ENCODE measurements at places on chromosomes 3 and 15.

DNA sequence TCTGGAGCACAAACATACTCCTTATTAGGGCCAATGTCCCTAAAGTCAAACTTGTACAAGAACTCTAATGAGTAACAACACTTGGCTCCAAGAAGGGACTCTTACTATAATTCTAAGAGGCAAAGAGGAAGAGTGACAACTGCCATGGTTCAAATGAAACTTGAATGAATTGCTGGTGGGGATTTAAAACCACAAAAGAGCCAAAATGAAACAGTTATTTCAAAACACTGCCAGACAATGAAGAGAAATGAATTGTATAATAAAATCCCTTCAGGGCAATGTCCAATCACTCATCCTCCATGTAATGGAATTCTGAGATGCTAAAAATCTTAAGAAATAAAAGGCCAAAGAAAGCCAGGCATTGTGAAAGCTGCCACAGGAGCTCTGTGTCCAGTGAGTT, 14.2 kb downstream of the THRB start:
- no peak for DNase-seq

GRCh38 chr3:1131166-1131565, 38.3 kb downstream of the CNTN6 start:
- no peak for DNase-seq

GRCh38 chr15:99143655-99144610, 39.1 kb downstream of the SYNM start:
- DNase-seq, result no peak

DNA sequence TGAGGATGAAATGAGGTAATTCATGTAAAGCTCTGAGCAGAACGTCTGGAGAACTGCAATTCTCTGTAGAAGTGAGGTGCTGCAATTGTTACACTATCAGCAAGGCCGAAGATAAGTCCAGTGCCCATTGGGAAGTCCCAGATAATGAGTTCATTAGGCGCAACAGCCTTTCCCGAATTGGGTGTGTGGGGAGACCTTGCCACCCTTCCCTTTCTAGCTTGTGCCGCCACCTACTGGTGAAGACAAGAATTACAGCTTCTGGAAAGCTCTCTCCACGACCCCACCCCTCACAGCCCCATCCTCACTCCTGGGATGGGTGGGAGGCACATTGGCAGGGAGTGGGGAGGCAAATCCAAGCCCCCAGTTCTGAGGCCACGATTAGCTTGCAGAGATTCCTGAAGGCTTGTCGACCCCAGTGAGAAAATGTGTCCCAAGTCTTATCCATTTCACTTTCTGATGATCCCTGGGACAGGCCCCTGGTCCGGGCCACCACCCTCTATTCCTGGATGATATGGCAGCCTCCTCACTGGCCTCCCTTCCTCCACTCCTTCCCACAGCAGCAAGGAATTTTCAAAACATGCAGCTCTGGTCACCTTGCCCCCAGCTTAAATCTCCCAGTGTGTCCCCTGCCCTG, 36.4 kb downstream of the FAM3D start:
- peak; percentile 71 for DNase-seq

DNA sequence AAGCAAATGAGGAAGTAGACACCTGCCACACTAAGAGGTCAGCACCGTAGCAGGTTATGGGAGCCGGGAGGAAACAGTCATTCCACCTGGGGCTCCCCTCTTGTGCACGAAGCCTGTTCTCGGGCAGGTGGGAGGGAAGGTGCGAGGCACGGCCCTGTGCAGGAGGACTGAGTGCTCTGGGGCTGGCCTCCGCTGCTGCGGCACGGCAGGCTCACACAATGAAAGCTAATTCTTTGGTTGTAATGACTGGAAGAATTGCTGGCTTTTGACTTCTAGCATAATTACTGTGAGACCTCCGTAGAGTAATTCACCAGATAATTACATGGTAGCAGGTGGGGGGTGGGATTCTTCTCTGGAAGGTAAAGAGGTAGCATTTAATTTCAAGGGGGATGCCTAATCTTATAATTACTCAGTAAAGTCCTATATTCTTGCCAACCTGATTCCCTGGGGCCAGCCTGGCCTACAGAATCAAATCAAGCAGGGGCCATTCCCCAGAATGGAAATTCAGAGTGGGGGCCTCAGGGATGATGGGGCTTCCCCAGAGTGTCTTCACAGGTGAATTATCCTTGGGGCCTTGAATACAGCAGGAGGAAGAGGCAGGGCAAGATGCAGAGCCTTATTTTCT, 129.1 kb downstream of the TPRA1 start:
- no peak for DNase-seq

DNA sequence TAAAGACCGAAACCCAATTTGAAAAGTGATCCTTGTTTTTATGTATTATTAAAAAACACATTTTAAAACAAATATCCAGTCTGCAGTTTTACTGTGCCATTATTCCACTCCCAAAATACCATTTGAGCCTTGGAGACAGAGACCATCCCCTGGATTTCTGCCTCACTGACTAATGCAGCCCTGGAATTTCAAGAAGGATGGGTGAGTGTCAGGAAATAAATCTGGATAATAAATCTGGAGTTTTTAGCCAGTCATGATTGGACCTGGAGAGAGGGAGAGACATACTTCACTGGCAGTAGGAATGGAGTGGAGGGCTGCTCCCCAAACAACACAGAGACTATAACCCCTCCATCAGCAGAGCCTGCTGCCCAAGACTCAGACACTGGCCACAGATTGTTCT, 123.3 kb downstream of the MYLK start:
- no peak for DNase-seq

DNA sequence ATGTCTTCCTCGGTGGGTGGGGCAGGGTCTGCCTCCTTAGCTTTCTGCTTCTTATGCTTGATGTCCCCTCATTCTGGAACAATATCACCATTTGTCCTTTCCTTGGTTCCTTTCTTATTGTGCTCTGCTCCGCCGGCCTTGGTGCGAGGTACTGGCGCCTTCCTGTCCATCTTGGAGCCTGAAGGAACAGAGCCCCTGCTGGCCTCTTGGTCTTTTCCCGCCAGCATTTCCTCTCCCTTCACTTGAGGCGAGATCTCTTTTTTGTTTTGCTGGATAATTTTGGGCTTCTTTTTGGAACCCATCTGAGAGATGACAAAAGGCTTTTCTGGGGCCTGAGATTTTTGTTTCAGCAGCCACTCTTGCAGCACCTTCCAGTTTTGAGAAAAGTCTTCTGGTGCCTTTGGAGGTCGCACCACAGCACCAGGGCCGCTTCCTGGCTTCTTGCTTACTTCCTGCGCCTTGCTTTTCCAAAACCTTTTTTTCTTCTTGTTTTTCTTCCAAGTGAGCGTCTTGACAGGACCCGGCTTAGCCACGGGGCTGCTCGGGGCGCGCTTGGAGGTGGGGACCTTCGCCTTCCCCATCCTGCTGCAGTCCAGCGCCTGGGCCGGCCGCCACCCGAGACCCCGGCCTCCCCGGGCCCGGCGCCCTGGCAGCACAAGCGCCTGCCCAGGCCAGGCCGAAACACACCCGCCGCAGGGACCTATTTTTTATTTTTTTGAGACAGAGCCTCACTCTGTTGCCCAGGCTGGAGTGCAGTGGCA, 127.1 kb downstream of the KLF13 start:
- no peak for DNase-seq

DNA sequence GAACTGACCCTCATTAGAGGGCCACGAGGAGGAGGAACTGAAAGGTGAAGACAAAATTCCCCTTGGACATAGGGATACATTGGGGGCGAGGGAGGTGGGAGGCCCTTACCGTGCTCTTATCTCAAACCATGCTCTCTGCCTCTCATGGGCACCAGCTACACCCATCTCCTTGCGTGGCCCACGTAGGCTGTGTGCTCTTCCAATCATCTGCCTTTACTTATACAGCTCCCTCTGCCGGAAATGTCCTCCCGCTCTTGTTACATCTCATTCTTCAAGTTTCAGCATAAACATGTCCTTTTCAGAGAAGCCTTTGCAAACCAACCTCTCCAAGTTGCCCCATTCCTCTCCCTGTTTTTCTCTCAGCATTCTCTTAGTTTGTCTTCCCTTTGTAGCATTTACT, 307.8 kb upstream of the PROK2 start:
- DNase-seq, result no peak

DNA sequence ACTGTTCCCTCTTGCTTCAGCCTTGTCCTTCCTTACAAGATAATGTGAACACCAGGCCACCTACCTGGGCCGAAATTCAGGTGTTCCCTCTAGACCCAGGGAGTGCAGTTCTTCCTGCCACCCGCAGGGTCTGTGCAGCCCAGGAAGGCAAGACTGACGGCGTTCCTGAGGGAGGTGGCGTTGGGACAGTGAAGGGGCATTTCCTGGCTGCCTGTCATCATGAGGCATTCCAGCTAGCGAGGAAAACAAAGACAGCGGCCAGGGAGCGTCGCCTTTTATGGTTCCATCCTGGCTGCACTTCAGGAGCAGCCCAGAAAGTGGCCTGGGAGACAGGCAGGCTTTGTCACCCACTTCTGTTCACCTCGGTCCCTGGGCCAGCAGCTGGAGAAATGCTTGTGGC, 84.8 kb upstream of the WNT5A start:
- DNase-seq, result no peak

- no peak for DNase-seq
Observed at GRCh38 chr15:33533197-33533596, 222.4 kb downstream of the RYR3 start.

DNA sequence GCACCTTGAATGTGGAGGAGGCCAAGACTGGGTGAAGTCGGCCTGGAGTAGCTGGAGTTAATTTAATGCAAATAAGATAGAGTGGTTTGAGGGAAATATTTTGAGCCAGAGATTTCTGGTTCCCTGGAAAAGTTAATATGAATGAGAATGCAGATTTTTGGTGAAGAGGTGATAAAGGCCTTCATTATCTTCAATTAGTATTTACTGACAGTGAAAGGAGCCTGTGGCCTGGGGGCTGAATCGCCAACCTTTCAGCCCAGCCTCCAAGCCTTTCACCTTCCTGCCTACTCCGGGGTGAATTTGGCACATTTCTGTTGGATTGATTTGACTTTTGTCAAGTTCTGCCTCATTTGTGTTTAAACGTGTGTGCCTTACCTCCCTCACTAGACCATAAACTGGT, 147.8 kb downstream of the SOX2 start:
- DNase-seq, result no peak

- no peak for DNase-seq
Observed at GRCh38 chr3:27859821-27860220, 137.7 kb upstream of the EOMES start.

DNA sequence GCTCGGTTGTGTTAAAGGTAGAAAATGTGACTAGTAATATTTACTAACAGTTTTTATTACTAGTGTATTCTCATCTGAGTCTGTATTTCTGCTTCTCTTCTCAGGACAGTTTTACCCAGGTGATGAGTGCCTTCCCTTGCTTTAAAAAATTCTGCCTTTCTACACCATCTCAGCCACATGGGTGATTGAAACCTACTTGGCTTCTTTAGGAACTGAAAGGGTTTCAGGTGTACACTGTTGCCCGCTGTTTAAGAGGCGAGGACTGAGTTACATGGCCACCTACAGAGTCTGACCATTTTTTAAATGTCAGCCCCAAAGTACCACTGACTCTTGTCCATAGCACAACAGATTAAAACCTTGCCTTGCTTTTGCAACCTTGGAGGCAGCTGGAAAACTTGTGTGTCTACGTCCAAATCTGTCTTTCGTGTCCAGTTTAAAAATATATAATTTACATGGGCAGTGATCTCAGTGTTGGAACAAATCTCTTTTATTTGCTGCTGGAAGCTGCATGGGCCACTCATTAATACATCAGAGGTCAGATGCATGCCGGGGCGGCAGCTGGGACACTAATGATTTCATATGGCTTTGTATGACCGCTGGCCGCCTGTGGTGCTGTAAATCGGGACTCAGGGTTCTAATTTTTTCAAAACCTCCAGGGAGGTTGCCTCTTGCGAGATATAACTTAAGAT, 44.6 kb downstream of the TRIM71 start:
- no peak for DNase-seq

DNA sequence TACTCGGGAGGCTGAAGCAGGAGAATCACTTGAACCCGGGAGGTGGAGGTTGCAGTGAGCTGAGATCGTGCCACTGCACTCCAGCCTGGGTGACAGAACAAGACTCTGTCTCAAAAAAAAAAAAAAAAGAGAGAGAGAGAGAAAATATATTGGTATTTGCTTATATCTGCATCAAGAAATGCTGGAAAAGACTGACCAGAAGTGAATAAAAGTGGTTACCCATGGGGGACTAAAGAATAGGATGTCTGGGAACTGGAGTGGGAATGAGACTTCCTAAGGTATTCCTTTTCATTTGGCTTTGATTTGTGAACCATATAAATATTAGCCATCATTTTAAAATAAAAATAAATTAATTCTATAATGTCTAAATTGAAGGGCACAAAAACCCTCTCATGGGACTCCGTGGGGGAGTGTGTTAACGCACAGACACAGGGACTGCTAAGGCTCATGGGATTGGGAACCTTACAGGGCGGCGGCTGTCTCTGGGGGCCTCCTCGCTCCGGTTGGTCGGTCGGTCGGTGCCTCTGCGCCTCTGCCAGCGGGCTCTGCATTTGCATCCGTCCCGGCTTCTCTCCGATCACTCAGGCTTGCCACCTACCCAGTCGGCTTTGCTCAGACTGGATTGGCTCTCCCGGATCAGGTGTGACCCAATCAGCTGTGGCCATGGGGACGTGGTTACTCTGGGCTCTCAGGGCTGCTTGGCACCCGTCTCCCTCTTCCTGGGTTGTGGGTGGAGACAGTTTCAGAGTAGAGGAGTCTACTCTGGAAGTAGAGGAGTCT, 12.7 kb upstream of the TSPAN3 start:
- DNase-seq, result peak; percentile 96

- no peak for DNase-seq
Observed at GRCh38 chr3:73389117-73389813, 235.5 kb downstream of the PDZRN3 start.

DNA sequence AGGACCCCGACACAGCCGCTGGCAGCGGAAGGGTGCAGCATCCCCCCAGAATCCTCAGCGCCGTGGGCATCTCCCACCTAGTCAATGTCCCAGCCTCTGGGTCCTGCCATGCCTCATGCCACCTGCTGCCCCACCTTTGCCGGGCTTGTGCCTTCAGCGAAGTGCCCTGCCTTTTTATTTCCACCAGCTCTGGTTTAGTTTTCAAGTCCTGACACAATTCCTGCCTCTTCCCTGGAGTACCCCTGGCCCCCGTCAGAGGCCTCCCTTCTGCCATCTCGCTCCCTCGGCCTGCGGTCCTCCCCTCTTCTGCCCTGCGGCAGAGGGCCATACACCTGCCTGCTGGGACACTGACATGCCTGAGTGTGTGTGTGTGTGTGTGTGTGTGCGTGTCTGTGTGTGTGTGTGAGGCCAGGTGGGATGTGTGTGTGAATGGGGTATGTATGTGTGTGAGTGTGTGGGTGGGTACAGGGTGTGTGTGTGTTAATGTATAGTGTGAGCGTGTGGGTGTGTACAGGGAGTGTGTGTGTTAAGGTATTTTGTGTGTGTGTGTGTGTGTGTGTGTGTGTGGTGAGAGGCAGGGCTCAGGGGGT, 129.9 kb downstream of the SMAD6 start:
- no peak for DNase-seq

- DNase-seq, result no peak
Observed at GRCh38 chr3:189673535-189673934, 42.3 kb downstream of the TP63 start.

All from B cell (primary cell).